Endothelial cell (in vitro differentiated cells): ENCODE measurements at places on chromosomes 1 and 21.

- peak; percentile 15 for DNase-seq
These were observed 10.7 kb upstream of the ZP4 start for GRCh38 chr1:237901299-237901934.

DNA sequence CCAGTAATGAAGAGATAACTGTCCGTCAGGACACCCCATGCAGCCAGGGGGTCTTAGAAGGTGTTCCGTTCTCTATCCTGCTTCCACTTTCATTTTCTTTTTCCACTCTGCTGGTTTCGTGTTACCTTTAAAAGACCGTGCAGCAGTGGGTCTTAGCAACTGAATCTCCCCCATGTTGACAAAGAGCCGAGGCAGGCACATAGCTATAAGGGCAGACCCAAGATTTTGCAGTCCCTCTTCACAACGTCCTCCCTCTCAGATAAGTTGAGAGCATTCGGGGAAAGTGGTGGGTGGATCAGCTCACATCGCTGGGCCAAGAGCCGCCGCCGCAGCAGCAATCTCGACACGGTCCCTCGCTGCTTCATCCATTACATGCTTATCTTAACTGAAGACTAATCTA is 355.5 kb downstream of the LMO4 start:
- no peak for DNase-seq

DNA sequence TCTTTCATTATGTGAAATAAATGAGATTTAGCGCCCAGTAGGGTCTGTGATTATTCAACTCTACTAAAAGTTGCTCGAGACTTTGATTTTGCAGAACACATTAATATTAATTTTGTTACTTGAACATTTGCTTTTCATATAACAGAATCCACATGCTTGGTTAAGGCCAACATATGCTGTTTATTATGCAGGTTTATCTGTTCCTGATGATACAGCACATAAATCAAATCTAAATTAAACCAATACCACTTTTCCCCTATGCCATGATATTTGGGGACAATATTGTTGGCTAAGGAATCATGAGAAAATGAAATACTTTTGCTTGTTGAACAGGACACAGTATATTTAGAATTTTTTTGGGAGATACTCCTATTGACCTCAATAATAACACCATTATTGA is 291.1 kb downstream of the USP25 start:
- no peak for DNase-seq

GRCh38 chr1:207336559-207337467 is 15.3 kb downstream of the CD55 start:
- DNase-seq, result no peak

- DNase-seq, result no peak
These were observed 5.3 kb upstream of the FAM78B start for GRCh38 chr1:166172106-166172505.

GRCh38 chr1:54574158-54574778 is 26.2 kb downstream of the ACOT11 start:
- DNase-seq, result no peak

DNA sequence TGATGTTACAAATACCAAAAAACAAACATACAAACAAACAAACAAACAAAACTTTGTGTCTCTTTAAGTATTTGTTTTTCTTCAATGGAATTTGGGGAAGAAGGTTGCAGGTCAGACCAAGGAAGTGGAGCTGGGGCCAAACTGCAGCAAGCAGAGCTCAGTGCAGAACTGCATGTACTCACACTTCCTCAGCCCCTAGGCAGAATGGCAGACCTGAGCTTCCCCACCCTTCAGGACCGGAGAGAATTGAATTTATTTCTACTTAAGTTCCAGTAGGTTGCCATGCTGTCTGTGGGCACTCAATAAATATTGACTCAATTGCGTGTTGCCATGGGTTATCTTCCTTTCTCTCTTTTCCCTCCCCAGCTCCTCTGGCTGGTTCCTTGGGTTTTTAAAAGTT is 173.6 kb downstream of the PTGER3 start:
- no peak for DNase-seq

DNA sequence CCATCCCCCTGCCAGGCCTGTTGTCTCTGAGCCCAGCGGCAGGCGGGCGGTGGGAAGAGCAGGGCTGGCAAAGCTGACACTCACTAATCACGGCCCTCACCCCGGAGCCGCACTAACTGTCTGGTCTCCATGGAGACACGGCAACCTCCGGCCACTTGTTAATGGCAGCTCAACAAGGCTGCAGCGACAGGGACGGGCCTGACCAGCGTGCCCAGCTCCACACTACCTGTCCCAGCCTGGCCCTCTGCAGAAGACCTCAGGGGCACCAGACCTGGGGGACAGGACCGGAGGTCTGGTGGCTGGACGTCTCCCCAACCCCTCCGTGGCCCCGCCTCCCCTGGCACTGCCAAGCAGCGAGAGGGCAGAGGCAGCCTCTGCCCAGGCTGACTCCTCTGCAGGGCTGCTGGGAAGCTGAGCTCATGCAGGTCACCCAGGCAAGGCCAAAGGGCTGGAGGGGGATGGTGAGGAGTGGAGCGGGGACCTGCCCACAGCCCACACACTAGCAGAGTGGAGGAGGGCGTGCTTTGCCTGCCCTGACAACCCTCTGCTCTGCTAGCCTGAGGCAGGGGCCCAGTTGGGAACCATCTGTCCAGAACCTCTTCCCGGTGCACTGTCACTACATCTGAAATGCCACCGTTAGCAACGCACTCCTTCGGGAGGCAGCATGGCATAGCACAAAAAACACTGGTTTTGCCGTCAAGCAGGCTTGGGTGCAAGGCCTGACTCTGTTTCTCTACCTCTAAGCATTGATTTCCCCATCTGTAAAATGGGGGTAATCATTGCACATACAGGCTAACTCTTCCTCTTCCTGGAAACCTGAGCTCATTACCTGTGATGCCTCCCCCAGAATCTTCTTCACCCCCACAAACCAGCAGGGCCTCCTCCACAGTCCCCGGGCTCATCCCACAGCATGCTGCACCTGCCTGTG is 29.6 kb upstream of the WASF2 start:
- no peak for DNase-seq
